ENCODE measurements at places on chromosomes 11 and 22.
A peak's percentile ranks its signal among the peaks of the same experiment; 100 is the strongest.

GRCh38 chr11:84747871-84748270 lies 879.3 kb downstream of the DLG2 start:
- peak; percentile 28 for DNase-seq

- DNase-seq, result no peak
Measured at GRCh38 chr11:78100676-78101472, 21.2 kb upstream of the NDUFC2 start.

DNA sequence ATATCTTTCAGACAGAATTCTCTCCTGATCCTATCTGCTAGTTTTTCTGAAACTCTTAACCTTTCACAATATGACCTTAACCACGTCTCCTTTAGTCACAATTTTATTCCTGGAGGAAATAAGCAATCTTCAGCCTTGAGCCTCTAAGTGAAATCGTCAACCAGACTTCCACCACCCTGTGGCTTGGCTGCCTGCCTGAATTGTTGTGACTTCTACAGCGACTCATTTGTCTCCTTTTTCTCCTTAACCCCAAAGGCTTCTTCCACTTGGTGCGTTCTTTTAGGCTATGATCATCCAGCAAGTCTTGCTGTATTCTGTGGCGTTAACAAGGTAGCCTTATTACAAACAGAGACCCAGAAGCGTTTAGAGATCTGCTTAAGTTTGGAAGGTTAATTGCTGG lies 535.1 kb upstream of the ARHGAP42 start:
- no peak for DNase-seq

- no peak for DNase-seq
Measured at GRCh38 chr11:96293598-96294021, 49.4 kb downstream of the MAML2 start.

- DNase-seq, result no peak
Measured at GRCh38 chr11:112784323-112785073, 176.7 kb upstream of the NCAM1 start.

DNA sequence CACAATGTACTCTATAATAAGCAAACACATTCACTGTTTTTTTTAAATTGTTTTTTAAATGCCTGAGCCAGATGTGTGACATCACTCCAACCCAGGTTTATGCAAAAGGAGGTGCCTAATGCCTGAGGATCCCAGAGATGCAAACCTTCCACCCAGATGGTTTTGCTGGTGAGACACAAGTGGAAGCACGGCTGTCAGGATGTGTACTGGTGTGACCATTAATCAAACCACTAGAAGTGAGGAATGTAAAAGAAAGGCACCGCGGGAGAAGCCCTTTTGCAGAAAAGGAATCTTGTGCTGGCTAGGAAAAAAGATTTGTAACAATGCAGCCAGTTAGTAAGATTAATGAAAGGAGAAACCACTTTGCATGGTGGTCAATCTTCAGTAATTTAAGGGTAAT lies 407.4 kb downstream of the LARGE1 start:
- no peak for DNase-seq

DNA sequence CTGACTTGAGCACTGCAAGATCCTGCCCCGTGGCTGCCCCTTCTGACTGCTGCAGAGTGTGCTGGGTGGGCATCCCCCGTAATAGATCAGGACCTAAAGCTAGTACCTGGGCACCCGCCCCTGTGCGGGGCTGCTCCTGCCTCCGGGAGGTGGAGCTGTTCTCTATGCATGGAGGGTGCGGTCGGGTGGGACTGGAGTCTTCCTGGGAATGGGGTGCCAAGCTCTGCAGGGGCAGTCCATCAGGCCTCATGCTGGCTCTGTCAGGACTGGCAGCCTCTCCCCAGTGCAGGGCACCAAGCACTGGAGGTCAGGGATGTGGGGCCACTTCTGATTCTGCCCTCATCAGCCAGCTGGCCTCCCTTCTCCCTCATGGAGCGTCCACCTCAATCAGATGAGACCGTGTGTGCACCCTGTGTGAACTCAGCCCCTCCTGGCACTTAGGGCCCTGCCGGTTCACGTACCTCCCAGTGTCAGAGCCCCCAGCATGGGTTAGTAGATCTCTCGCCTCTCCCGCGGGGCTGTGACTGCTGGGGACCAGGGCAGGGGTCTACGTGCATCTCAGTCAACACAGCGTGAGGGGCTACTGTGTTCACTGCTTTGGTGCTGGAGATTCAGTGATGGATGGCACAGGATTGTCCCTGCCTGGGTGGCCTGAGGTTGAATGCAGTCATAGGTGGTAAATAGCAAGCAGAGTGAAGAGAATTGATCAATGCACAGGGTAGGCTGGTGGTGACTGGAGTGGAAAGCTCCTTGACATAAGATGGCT lies 30.8 kb downstream of the MPPED1 start:
- DNase-seq, result no peak

DNA sequence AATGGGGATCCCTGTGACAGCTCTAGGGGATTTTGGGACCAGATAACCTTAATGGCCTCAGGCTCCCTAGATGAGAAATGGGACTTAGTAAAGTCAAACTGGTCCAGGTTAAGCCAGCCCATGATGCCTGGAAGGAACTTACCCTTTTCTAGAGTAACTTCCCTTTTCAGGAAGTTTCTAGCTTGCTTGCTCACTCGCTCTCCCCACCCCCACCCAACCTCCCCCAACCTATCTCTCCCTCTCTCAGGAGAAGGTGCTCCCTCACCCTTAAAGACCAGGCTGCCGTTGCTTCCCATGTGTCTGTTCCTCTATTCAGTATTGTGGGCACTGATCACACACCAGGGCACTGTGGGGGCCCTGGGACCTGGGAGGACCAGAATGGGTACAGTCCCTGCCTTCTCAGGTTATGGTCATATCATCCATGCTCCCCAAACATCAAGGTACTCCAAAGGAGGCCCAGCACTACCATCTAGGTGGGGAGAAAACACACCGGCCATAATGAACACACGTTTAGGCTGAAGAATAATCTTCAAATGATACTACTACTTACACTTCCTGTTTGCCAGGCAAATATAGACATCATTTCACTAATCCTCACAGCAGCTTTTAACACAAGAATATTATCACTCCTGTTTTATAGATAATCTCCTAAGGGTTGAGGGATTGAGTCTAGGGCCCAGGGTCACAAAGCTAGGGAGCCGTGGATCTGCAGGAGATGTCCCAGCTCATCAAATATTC lies 18.2 kb downstream of the KCNQ1OT1 start:
- no peak for DNase-seq

GRCh38 chr11:122201106-122201505 lies 85.1 kb upstream of the BLID start:
- no peak for DNase-seq

GRCh38 chr11:57163160-57163868 lies 18.4 kb upstream of the LRRC55 start:
- DNase-seq, result no peak

- DNase-seq, result no peak
Measured at GRCh38 chr11:62721994-62722393, 5.3 kb downstream of the HNRNPUL2 start.

DNA sequence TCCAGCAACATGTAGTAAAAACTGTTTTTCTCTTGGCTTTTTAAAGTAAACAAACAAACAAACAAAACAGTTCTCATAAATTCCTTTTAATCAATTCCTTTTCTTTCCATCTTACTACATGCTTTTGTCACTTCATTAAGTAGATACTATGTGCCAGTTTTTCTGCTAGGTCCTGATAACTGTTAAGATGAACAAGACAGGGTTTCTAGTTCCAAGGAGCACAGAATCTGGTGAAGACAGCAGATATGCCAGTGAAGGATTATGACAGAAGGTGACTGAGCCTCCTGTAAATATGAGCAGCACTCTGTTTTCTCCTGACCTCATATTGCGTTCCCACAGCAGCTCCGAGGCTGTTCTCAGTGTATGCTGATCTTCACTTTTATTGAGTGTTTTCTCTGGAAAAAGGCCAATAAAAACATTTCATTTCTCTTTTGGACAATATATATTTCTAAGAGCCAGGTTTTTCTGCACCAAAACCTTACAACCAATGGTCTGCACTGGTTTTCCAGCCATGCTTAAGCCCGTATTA lies 45.8 kb downstream of the HEPHL1 start:
- no peak for DNase-seq

- no peak for DNase-seq
Measured at GRCh38 chr11:77267962-77268361, 33.5 kb downstream of the GDPD4 start.

- DNase-seq, result no peak
Measured at GRCh38 chr11:63870351-63871140, 31.6 kb downstream of the MARK2 start.

- no peak for DNase-seq
Measured at GRCh38 chr11:101269990-101270660, 140.5 kb upstream of the PGR start.

DNA sequence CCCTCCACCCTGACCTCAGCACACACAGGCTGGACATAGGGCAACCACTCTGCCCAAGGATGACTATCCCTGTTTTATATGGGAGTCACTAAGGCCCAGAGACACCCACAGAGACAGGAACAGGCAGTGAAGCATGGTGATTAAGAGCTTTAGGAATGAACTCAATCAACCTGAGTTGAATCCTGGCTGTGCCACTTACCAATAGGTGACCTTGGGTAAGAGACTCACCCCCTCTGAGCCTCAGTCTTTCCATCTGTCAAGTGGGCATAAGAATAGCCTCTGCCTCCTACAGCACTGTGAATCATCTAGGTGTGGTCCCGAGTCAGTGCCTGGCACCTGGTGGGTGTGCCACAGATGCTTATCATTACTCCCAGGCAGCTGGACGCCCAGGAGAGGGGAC lies 6.8 kb downstream of the CRYBB1 start:
- no peak for DNase-seq

DNA sequence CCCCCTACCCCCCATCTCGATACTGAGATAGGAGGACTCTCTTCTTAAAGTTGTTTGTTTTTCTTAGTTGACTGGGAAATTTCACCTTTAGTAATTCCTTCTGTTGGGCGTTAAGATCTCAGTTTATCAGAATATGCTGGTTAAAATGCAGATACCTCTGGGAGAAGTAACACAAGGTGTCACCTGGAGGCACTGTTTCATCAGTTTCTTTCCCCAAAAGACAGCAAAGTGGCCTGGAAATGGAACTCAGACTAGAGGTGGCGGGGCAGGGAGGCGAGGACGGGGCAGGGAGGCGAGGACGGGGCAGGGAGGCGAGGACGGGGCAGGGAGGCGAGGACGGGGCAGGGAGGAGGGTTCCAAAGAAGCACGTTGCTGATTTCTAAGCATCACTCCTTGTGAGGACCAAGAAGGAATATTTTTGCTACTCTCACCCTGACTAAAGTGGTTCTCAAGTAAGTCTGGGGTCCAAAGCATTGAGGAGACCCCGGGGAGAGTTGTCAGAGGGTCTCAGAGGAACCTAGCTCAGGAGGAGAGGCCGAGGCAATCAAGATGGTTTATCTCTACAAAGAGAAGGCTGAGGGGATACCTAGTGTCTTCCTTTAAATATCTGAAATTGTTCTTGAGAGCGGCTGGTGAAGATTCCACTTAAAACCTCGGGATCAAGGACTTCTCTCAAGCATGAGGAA lies 147.0 kb upstream of the B3GAT1 start:
- no peak for DNase-seq

GRCh38 chr22:46514592-46515207 lies 22.7 kb downstream of the CELSR1 start:
- no peak for DNase-seq

GRCh38 chr11:110349138-110349996 lies 53.0 kb upstream of the RDX start:
- no peak for DNase-seq

GRCh38 chr22:49765091-49765771 lies 62.4 kb downstream of the BRD1 start:
- no peak for DNase-seq

GRCh38 chr11:114124601-114125144 lies 65.2 kb downstream of the ZBTB16 start:
- DNase-seq, result no peak

DNA sequence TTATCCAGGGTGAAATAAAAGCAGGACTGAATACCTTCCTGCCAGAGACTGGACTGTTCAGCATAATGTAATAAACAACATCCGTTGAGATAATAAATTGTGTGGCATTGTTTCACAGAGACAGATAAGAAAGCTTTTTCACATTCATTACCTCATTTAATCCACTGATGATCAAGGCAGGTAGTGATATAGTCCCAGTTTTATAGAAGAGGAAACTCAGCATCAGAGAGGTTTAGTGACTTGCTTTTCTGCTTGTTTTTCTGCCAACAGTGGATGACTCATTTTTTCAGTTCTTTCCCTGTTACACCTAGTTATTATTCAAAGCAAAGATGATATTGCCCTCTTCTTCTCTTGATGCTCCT lies 4.0 kb downstream of the MYO18B start:
- DNase-seq, result no peak

DNA sequence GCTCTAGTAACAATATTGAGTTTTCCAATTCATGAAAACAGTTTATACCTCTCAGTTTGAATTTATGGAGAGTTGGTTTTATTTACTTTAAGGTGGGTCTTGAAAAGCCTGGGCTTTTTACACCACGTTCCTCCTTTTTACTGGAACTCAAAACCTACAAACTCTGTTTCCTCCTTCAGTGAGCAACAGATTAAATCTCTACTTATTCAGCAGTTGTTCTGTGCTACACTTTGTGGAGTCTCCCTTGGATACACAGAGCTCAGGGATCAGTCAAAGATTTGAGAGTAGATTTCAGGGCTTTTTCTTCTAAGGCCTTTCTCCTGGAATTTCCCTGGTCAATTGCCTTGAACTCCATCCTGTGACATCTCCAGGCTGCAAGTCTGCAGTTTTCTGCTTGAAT lies 3.5 kb downstream of the NXPE1 start:
- DNase-seq, result no peak

DNA sequence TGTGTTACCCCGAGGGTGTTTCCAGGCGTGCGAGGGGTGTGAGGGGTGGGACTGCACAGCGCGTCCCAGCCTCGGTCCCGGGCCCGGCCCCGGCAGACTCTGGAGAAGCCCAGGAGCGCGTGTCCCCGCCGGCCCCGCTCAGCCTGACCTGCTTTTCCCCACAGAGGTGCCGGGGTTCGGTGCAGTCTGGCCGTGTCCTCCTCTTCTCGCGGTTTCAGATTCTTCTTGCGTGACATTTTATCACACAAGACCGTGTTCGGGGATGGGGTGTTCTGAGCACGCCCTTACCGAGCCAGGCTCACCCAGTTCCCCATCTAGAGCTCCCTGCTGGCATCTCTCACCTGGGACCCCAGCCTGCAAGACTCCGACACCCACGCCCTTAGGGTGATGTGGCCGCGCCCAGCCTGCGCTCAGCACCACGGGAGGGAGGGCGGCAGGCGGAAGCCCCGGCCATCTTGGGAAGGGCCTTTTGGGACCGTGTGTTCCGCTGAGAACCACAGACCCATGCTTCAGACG lies 775.6 kb downstream of the BRD1 start:
- DNase-seq, result no peak
